ENCODE measurements at places on chromosomes 13 and 19.
A peak's percentile ranks its signal among the peaks of the same experiment; 100 is the strongest.

DNA sequence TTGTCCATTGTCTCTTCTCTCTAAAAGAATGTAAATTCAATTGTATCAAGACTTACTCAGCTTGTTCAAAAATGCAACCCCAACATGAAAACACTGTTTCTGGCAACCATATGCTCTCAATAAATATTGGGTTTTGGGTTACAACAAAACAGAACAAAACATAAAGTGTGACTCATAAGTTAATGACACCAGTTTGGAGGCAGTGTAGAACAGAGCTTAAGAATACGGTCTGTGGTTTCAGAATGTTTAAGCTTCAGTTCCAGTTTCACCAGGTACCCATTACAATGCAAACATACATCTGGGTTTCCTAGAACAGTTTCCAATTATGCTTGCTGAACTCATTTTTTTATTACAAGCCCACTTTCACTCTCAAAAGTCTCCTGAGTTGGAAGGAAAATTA, 285.8 kb upstream of the PCDH9 start:
- H3K36me3 ChIP-seq, result no peaks in the 10 kb centered on the region
- no peaks in the 10 kb centered on the region for H3K4me1 ChIP-seq
- H3K27me3 ChIP-seq, result no peaks in the 10 kb centered on the region
- H3K4me3 ChIP-seq, result no peak overlapping the region

DNA sequence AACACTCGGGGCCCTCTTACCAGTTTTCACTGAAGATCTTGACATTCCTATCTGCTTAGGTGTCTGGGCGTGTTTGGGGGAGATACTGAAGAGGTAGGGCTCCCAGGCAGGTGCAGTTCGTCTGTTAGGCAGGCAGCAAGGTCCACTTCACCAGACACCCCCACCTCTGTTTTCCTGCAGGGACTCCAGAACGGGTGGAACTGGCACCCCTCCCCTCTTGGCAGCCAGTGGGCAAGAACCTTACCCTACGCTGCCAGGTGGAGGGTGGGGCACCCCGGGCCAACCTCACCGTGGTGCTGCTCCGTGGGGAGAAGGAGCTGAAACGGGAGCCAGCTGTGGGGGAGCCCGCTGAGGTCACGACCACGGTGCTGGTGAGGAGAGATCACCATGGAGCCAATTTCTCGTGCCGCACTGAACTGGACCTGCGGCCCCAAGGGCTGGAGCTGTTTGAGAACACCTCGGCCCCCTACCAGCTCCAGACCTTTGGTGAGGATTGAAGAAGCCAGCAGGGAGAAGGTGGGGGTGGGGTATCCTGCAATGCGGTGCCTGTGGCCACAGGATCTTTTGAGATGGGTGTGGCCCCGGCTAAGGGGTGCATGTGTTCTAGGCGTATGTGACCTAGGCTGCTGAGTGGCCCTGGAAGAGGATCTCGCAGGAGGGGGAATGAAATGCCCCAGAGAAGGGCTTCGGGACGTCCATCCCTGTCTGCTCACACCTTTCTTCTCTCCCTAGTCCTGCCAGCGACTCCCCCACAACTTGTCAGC, 3.3 kb upstream of the ICAM4 start:
- no peak overlapping the region for H3K4me3 ChIP-seq
- no peak for DNase-seq
- H3K36me3 ChIP-seq, result peaks cover 36% of the 10 kb centered on the region
- H3K27me3 ChIP-seq, result peaks cover 8% of the 10 kb centered on the region
- H3K4me1 ChIP-seq, result peaks cover 23% of the 10 kb centered on the region

- no peaks in the 10 kb centered on the region for H3K36me3 ChIP-seq
- H3K27me3 ChIP-seq, result no peaks in the 10 kb centered on the region
- no peak overlapping the region for H3K27ac ChIP-seq
- DNase-seq, result no peak
- no peaks in the 10 kb centered on the region for H3K4me1 ChIP-seq
Measured at GRCh38 chr13:43730642-43731041, 56.1 kb downstream of the ENOX1 start.

DNA sequence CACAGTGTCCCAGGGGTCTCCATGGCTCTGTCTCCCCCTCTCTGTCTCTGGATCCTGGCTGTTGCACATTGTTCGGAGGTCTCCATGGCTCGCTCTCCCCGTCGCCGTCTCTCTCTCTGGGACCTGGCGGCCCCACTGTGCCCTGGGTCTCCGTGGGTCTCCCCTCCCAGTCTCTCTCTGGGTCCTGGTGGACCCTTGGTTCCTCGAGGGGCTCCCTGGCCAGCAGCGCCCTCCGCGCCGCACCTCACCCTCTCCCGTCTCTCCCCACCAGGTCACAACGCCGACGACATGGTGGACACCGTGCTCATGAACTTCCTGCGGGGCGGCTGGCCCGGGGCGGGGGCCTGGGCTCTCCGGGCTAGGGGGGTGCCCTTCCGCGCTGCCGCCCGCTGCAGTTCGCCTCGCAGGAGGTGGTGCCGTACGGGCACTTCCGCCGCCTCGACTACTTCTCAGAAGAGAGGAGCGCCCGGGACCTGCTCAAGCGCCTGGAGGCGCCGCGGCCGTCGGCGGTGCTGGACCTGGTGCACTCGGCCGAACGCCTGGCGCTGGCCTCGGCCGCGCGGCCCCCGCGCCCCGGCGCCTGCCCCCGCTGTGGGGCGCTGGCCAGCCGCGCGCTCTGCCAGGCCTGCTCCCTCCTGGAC, 29.1 kb downstream of the SIGLEC5 start:
- no peaks in the 10 kb centered on the region for H3K36me3 ChIP-seq
- H3K27ac ChIP-seq, result no peak overlapping the region
- no peak overlapping the region for H3K4me3 ChIP-seq
- H3K27me3 ChIP-seq, result peaks cover 3% of the 10 kb centered on the region
- no peaks in the 10 kb centered on the region for H3K4me1 ChIP-seq
- no peak for DNase-seq

DNA sequence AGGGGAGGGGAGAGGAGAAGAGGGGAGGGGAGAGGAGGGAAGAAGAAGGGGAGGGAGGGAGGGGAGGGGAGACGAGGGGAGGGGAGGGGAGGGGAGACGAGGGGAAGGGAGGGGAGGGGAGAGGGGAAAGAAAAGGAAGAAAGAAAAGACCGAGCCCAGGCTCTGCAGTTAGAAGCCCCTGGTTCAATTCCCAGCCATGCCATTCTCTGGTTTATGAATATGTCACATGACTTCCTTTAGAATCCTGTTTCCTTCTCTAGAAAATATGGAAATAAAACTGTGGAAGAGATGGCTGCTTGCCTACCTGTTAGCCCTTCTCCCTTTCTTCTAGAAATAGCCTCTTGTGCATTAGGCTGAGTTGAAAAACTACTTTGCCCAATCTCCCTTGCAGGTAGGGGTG, 14.3 kb downstream of the TNNT1 start:
- H3K36me3 ChIP-seq, result no peaks in the 10 kb centered on the region
- H3K4me3 ChIP-seq, result no peak overlapping the region
- no peak overlapping the region for H3K27ac ChIP-seq
- peaks cover 11% of the 10 kb centered on the region for H3K27me3 ChIP-seq

DNA sequence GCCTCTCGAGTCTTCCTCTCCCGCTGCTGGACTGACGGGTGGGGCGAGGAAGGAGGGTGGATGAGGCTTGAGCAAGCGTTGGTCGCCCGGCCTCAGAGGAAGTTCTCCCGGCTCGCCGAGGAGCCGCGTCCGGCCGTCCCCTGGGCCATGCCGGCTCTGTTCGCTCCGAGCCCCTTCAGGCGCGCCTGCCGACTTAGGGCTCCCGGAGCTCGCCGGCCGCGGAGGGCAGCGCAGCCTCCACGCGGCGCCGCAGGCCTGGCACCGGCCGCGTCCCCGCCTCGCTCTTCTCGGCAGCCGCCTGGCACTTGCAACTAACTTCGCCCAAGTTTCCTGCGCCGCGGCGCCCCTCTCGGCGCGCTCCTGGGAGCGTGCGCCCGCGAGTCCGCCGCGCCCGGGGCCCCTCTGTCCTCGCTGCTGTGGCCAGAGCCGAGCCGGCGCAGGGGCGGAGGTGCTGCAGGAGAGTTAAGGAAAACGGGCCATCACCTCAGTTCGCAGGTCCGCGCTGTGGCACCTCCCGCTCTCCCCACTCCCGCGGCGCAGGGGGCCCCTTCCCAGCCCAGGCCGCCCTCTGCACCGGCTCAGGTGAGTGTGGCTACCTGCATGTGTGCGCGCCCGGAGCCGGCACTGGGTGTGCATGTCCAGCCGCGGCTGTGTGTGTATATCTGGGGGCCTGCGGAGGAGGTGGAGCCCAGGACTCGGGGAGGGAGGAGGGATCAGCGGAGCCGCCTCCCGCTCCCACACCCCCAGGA, 641 bp upstream of the SOX21 start:
- no peaks in the 10 kb centered on the region for H3K36me3 ChIP-seq
- H3K4me1 ChIP-seq, result peaks cover 23% of the 10 kb centered on the region
- peak; percentile 17 for DNase-seq
- no peak overlapping the region for H3K4me3 ChIP-seq
- H3K27me3 ChIP-seq, result peaks cover 40% of the 10 kb centered on the region

DNA sequence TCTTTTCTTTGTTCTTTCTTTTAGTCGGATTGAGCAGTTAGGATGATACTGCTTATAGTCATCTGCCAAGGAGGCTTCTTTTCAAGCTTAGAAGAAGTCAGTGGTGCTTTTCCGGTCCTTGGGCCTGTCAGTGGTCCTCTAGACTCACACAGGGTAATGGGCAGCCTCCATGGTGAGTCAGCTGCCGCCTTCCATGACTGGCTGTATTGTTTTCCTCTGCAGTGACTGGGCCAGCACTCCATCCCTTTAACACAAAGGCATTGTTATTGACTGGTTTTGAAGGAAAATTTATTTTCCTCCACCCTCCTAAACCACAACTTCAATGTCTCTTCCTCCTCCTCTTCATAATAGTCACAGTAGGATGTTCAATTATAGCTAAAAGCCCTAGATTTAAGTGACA, 47.1 kb upstream of the CNMD start:
- no peaks in the 10 kb centered on the region for H3K4me1 ChIP-seq
- DNase-seq, result no peak
- no peaks in the 10 kb centered on the region for H3K36me3 ChIP-seq
- H3K4me3 ChIP-seq, result no peak overlapping the region

DNA sequence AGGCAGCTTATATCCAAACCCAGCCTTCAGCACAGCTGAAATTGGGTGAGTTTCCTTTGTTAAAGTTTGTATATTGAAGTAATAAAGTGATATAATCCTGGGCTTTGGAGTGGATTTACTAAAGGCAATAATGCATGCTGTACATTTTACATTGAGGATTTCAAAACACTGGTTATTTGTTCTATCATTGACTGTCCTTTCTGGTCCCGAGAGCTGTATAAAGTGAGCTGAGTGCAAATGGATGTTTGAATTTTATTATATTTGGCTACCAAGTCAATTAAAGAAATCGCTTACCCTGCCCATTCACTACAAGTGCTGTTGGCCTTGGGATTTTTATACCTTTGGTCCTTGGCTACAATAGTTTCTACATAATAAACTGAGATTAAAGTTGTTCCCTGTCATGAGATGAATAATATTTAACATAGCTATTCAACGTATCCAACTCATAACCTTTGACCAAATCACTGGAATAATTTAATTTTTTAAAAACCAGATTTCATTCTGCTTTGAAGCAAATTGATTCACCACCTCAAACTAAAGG, 207.9 kb downstream of the KLF5 start:
- H3K36me3 ChIP-seq, result no peaks in the 10 kb centered on the region
- DNase-seq, result no peak
- no peak overlapping the region for H3K27ac ChIP-seq

DNA sequence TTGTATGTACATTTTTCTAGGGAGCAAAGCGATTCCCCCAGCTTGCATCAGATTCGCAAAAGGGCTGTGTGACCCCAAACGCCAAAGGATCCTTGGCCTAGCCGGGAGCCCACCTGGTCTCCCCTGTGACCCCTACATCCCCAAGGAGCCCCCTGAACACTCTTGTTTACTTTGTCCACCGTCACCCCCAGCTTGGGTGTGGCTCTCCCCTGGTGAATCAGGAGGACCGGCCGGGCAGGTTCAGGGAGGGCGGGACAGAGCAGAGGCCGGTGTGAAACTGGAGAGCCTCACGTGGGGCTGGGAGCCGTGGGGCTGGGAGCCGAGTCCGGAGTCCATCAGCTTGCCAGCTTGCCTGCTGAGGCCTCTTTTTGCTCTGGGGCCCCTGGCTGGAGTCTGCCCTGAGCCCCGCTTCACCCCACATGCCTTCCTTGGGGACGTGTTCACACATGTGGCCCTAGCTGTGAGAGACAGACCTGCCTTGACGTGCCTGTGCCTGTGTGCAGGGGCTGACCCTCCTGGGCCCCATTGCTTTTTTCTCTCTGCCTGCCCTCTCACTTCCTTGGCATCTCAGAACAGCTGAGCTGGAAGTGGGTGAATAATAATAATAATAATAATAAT, 2.0 kb downstream of the ITPKC start:
- H3K4me3 ChIP-seq, result peak overlapping the region; percentile 85
- H3K27me3 ChIP-seq, result no peaks in the 10 kb centered on the region
- peaks cover 3% of the 10 kb centered on the region for H3K36me3 ChIP-seq

DNA sequence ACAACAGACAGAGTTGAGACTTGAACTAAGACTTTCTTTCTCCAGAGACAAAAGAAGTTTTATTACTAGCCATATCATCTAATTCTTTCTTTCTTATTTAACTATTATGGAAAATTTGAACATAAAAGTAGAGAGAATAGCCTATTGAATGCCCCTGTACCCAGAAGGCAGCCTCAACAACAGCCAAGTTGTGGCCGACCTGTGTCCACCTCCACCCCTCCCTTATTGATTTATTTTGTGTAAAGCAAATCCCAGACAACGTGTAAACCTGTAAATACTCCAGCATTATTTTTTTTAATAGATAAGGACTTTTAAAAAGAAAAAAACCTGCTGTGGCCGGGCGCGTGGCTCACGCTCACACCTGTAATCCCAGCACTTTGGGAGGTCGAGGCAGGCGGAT, 26.1 kb upstream of the FXYD3 start:
- H3K4me3 ChIP-seq, result no peak overlapping the region
- DNase-seq, result no peak
- H3K27me3 ChIP-seq, result no peaks in the 10 kb centered on the region
- no peak overlapping the region for H3K27ac ChIP-seq
- peaks cover 3% of the 10 kb centered on the region for H3K4me1 ChIP-seq
- H3K36me3 ChIP-seq, result no peaks in the 10 kb centered on the region

DNA sequence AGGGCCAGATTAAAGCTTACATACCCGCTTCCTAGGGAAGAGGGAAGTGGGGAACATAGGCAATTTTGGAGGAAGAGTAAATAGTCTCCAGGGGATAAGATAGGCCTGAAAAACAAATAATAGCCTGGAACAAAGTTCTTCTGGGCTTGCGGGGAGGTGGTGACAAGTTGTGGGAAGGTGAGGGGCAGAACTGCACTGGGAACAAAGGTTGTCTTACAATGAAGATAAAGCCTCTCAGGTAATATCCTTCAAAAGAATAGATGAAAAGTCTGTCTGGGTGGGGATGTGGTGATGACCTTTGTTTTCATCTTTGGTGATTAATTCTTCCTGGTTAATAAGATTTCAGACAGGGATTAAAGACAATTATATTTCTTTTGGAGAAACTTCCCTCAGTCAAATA, 68.8 kb downstream of the CBY2 start:
- H3K27me3 ChIP-seq, result peaks cover 2% of the 10 kb centered on the region
- H3K4me3 ChIP-seq, result no peak overlapping the region
- H3K36me3 ChIP-seq, result no peaks in the 10 kb centered on the region
- no peaks in the 10 kb centered on the region for H3K4me1 ChIP-seq
- no peak overlapping the region for H3K27ac ChIP-seq

DNA sequence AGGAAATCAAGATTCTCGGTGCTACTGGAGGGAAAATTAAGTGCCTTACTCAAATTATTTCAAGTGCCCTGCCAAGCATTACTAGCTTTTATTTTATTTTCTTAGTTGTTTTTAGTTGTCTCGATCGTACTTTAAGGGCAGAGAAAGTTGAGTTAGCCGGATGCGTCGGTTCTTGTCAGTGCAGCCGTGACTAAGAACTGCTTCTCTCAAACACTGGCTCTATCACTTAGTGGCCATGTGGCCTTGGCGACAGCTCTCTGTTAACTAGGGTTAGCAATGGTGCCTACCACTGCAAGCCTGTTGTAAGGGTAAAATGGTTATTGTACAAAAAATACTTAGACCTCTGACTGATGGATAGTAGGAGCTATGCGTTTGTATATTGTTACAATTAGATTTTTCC, 227.8 kb downstream of the KATNAL1 start:
- H3K27ac ChIP-seq, result no peak overlapping the region
- H3K27me3 ChIP-seq, result peaks cover 3% of the 10 kb centered on the region
- no peaks in the 10 kb centered on the region for H3K36me3 ChIP-seq
- H3K4me3 ChIP-seq, result no peak overlapping the region

All from CD4-positive, CD25-positive, alpha-beta regulatory T cell (primary cell).